ENCODE measurements at places on chromosomes 12 and 14.

DNA sequence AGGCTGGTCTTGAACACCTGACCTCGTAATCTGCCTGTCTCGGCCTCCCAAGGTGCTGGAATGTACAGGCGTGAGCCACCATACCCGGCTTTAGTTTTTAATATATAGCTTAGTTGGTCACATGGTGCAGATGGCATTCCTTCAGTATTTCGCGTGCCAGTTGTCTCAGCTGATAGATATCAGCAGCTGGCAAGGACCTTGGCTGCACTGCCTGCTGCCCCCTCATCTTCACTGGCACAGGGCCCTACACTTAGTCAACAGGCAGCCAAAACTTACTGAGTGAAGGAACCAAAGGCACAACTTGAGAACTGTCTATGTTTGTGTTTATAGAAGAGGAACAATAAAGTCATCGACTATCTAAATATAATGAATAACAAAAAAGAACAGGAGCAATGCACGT is 31.0 kb downstream of the EID3 start:
- no peak for DNase-seq

DNA sequence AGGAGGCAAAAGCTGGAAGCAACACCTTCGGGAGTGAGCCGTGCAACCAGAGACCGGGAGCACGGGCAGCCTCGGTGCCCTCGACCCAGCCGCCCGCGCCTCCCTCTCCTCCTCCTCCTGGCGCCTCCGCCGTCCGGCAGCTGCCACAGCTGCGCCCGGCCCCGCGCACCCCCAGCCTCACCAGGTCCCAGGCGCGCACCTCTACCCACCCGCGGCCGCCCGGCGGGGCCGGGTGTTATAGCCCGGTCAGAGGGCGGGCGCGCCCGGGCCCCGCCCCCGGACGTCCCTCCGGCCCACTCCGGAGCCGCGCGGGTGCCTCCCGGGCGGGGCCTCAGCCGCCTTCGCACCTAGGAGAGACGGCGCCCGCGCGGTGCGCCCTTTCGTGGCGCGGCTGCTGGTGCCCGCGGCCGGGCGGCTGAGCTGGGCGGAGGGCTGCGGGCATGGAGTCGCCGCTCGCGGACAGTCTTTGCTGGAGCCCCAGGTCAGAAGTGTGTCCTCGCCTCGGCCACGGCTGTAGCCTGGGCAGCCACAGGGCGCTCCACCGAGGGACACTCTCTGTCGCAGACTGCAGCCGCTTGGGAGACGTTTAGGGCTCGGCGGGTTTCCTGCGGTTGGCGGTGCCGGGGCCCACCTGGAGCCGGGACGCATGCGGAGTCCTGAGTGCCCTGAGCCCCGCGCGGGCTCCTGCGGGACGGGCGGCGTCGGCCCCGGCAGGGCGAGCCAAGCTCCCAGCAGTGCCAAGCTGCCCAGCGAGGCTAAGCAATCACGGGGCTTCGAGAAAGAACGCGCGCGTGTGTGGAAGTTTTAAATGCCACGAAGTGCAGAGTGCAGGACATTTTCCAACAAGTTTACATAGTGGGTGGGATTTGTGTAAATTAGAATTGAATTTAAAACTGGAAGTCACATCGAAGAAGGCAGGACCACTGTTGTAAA is at the start of gene CPM:
CPM (minus strand) TSS at position 211 of the 933 bp plus-strand sequence. CDS start 334 bp downstream, outside the sequence.
- DNase-seq = peak; percentile 58

- DNase-seq = no peak
Measured at GRCh38 chr14:96445844-96446710, 54.1 kb downstream of the AK7 start.

- DNase-seq = no peak
Measured at GRCh38 chr12:130827432-130827831, 11.6 kb downstream of the STX2 start.

DNA sequence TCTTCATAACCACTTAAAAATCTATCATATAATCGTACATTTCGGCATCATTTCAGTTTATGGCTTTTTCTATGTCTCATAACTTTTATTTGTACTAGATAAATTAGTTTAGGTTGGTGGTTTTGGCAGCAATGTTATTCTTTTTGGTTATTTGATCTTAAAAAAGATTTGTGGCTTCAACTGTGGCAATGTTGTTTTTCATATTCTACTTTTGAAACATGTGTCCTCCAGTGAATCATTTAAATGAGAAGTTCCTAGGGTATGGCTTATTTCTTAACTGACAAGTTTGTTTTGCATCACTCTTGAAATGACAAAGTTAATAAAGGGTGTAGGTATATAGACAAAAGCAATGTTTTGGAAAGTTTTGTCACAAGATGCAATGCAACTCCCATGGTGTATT is 11.1 kb upstream of the KITLG start:
- DNase-seq = no peak

GRCh38 chr14:65639216-65639615 is 226.7 kb downstream of the FUT8 start:
- DNase-seq = no peak

- DNase-seq = no peak
Measured at GRCh38 chr12:77089686-77090220, 24.4 kb upstream of the E2F7 start.

All from activated CD4-positive, alpha-beta T cell treated with anti-CD3 and anti-CD28 coated beads, Interleukin-2, amount 50 U/mL, for 4 hours (primary cell).